Ureter (tissue), 1 donor: ENCODE measurements at places on chromosomes 16 and 17.

- no peak for DNase-seq
Measured at GRCh38 chr16:4233431-4233830, 8.4 kb downstream of the SRL start.

- DNase-seq, result no peak
Measured at GRCh38 chr16:88812513-88813268, 963 bp upstream of the APRT start.

- no peak for DNase-seq
Measured at GRCh38 chr17:36777118-36777517, 160.2 kb upstream of the LHX1 start.

DNA sequence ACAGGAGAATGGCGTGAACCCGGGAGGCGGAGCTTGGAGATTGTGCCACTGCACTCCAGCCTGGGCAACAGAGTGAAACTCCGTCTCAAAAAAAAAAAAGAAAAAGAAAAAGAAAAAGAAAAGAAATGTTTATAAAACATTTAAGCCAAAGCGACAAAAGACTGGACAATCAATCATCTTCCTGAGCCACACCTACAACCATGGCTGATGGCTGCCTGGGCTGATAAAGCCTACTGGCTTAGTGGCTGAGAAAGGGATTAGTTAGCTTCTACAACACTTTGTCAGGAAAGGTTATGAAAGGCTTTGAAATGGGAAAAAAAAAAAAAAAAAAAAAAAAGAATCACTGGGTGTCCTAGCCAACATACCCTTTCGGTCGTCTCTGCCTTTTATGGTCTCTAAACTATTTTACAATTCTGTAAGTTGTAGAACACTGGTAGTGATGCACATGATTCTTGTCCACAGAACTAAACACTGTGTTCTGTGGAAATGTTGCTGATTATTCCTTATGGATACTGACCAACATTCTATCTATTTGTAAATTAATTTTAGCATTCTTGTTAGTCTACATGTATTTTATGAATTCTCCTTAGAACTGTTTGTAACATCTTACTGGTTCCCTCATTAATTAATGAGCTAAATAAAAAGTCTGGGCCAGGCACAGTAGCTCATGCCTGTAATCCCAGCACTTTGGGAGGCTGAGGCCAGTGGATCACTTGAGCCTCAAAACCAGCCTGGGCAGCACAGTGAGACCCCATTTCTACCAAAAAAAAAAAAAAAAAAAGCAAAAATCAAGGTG is 45.5 kb downstream of the ZZEF1 start:
- DNase-seq, result no peak

GRCh38 chr17:74211912-74212208 is 1.5 kb upstream of the TTYH2 start:
- DNase-seq, result no peak

DNA sequence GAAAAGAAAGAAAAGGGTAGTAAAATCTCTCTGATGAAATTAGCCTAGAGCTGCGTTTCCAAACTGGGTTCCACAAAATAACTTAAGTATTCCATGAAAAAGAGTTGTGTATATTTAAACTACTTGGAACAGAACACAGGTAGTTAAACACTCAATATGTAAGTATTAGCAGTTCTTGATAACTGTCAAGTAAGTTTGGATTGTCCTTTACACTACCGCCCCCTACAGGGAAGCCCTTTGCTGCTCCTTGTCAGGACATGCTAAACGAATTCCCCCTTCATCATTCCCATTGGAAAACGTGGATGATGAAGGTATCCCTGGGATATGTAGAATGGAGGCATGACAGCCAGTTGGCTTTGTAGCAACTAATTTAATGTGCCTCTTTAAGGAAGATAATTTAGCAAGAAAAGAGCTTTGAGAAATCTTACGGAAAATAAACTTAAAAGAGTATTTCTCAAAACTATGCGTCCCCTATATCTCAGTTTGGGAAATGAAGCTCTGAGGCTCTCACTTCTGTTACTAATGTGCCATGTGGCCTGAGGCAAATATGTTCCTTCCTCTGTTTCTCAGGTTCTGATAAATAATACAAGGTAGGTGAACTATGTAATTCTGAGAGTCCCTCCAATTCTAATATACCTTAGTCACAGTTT is 18.8 kb downstream of the NCBP3 start:
- DNase-seq, result no peak

DNA sequence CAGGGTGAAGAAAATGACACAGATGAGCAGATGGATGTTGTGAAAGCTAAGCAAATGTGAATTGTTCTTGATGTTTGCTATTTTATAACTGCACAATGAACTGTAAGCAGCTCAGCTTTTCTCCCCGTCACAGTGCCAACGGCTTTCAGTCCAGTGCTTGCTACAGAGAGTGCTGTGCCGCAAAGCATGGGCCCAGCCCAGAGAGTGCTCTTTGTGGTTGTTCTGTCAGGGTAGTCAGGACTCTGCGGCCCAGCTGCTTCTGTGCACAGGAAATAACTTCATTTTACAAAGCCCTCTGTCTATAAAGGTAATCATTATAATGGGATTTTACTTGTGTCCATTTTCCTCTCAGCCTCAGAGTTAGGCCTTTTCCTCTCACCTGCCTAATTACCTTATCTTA is 39.1 kb downstream of the CDRT15 start:
- no peak for DNase-seq

DNA sequence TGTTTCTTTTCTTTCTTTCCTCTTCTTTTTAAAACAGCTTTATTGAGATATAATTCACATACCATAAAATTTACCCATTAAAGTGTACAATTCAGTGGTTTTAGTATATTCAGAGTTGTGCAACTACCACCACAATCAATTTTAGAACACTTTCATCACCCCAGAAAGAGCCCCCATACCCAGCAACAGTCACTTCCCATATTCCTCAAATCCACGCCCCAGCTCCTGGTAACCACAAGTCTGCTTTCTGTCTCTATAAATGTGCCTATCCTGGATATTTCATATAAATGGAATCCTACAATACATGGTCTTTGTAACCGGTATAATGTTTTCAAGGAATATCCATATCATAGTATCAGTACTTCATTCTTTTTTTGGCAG is 19.4 kb downstream of the RARA start:
- DNase-seq, result no peak

DNA sequence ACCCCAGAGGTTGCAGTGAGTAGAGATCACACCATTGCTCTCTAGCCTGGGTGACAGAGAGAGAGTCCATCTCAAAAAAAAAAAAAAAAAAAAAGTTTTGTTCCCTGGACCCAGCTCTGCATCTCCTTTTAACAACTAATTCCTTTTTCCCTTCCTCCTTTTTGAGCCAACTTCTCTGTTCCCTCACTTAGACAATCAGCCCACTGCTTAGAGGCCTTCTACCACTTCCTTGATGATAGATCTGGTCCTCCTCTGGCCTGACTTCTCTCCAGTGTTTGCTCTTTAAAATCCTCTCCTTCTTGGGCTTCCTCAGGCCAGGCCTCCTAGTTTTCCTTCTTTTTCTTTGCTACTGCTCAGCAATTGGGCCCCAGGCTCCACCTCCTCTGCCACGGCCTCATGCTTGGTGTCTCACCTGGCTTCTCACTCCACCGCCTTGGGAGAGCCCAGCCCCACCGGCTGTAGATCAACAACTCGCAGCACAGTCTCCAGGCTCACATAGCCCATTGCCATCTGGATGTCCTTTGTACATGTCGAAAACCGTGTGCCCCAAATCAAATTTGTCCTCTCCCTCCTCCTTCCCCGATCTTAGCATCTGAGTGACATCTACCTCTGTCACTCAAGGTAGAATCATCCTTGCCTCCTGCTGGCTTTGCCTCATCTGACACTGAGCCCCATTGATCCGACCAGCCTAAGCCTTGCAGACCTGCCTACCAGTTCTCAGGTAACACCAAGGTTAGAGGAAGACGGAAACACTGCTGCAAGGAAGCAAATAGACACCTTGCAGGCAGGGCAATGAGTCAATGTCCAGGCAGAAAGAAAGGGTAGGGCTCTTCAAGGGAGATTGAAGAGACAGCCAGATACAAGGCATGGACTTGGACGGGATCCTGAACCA is 17.4 kb downstream of the ARHGAP27 start:
- DNase-seq, result no peak

DNA sequence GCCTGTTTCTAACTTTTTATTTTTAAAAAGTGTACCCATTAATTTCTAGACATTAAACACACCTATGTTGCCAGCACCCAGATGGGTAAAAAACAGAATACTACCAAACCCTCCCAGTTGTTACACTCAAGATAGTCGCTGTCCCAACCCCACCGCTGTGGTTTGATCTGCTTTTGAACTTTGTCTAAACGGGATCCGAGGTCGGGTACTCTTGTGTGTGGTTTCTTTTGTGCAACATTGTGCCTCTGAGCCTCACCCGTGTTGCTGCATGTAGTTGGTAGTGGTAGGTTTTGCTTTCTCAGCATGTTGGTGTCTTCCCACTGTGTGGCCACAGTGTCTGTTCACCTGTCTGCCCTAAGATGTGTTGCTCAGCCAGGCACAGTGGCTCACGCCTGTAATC is 4.3 kb downstream of the KLHL36 start:
- DNase-seq, result no peak

DNA sequence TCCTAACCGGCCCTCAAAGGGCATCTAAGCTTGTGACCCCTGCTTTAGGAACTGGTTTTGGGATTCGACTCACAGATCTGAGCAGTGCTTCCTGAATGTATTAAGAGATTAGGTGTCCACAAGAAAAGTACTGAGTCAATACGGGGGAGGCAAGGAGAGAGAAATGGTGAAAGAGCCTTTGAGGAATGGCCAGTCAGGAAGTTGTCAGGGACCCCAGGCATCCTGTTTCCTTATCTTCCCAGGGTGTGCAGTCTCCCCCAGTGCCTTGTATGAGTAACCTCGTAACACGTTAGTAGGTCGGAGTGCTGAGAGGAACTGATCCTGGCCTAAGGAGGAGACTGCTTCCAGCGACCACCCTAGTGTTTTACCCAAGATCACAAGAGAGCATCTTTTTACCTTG is 16.4 kb upstream of the TMED6 start:
- no peak for DNase-seq

DNA sequence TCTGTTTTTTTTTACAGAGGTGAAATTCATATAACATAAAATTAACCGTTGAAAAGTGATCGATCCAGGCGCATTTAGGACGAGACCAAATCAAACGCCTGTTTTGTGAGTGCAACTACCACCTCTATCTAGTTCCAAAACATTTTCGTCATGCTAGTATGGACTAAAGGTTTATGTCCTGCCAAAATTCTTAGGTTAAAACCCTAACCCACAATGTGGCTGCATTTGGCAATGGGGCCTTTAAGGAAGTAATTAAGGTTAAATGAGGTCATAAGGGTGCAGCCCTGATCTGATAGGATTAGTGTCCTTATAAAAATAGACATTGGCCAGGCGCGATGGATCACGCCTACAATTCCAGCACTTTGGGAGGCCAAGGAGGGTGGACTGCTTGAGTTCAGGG is 32.8 kb upstream of the RCVRN start:
- no peak for DNase-seq

- no peak for DNase-seq
Measured at GRCh38 chr16:8848939-8849391, 19.8 kb downstream of the CARHSP1 start.

DNA sequence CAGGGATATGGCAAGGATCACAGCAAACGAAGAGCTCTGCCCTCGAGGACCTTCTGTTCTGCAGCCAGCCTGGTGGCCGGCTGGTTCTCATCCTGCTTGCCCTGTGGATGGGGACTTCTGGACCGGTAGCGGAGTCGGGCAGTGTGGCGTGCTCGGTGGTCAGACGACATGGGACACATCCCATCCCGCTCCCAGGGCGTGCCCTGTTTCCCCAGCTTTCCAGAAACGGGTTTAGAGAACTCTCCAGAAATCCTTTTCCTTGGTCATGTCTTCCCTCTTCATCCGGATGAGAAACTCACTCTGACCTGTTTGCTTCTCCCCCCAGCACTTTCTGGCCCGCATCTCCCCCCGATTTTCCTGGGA is 115.8 kb downstream of the OR1D5 start:
- no peak for DNase-seq

DNA sequence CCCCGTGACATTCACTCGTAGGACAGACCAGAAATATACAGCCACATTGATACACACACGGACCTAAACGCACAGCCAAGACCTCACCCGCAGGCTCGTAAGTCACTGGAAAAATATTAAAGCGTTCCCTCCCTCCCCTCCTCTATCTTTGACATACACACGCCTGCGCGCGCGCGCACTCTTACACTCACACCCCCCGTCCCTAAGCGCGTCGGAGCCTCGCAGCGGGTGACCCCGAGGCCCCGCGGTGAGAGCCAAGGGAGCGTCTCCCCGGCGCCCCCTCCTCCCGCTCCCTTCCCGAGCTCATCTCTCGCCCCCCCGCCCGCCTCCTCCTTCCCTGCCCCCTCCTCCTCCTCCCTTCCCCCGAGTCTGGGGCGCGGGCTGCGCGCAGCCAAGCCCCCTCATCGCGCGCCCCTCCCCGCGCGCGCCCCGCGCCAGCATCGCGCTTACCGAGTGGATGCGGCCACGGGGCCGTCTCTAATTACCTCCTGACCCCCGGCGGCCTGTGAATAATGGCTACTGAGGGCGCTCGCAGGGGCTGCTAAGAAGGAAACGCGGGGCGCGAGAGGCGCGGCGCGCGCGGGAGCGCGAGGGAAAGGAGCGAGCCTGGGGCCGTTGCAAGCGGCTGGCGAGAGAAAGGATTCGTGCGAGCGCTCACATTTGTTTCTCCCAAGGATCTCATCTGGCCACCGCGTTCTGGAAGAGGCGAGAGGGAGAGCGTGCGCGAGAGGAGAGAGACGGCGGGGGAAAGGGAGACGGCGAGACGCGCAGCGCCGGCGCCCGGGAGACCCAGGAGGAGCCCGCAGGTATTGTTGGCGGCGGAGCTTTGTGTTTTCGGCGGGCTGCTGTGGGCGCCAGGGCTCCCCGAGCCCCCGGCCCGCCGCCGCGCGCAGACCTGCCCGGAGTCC is 42.4 kb downstream of the RAI1 start:
- DNase-seq, result no peak

GRCh38 chr16:2814551-2815298 is 2.3 kb upstream of the PRSS21 start:
- DNase-seq, result no peak
